ENCODE measurements at places on chromosomes 3 and 15.
A peak's percentile ranks its signal among the peaks of the same experiment; 100 is the strongest.

- no peak overlapping the region for H3K27ac ChIP-seq
- no peak overlapping the region for H3K4me3 ChIP-seq
- H3K36me3 ChIP-seq = no peaks in the 10 kb centered on the region
- no peak for DNase-seq
- H3K27me3 ChIP-seq = no peaks in the 10 kb centered on the region
Measured at GRCh38 chr3:137709011-137709601, 55.0 kb upstream of the SOX14 start.

DNA sequence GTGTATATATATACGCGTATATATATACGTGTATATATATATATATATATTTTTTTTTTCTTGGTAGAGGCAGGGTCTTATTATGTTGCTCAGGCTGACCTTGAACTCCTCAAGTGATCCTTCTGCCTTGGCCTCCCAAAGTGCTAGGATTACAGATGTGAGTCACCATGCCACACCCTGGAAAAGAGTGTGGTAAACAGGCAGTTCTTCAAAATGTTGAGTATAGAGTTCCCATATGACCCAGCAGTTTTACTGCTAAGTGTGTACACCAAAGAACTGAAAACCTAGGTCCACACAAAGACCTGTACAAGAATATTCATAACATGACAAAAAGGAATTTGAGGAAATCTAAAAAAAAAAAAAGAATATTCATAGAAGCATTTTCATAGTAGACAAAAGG lies 71.8 kb upstream of the GCNT3 start:
- H3K27me3 ChIP-seq = no peaks in the 10 kb centered on the region
- no peaks in the 10 kb centered on the region for H3K36me3 ChIP-seq
- H3K4me1 ChIP-seq = no peaks in the 10 kb centered on the region
- H3K27ac ChIP-seq = no peak overlapping the region
- DNase-seq = no peak

DNA sequence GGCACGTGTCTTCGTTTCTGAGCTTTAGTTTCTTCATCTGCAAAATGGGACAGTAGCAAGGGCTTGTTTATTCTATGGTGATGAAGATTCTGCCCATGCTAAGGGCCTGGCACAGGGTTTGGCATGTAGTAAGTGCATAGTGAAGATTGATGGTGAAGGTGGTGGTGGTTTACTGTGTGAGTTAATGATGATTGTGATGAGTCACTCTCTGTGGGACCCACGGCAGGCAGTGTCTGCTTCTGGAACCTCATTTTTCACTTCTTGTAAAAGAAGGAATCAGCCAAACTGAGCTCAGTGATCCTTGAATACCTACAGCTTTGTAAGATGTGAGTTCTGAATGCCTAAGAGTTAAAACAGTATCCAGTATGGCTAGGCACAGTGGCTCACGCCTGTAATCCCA lies 86.2 kb upstream of the LRTM1 start:
- H3K27me3 ChIP-seq = no peaks in the 10 kb centered on the region
- H3K36me3 ChIP-seq = no peaks in the 10 kb centered on the region
- peaks cover 41% of the 10 kb centered on the region for H3K4me1 ChIP-seq
- no peak for DNase-seq

DNA sequence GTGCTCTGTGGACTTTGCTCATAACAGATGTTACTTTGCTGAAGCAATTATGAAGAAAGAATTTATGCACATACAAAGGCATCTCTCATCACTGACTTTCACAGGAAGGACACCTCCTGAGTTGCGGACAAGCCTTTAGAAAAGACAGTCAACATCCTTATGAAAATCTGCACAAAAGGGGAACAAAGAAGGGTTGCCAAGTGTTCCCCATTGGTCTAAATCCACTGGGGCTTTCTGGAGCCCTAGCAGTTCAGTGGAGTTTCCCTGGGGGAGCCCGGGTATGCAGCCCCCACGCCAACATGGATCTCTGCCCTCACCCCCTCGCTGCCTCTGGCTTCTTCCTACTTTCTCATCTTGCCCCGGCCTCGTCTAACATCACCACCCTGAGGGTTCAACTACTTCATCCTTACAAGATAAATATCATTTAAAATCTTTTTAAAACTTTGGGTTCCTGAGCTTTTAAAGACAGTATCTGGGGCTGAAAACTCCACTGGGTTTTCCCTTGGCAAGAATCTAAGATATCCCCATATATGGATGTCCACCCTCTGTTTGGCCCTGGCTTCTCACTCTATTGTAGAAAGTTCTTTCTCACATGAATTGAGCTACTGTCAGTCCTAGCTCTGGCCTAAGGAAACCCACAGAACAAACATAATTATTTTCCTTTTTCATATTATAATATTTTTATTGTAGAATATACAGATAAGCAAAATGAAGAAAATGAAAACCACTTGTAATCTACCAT lies 207.9 kb upstream of the RGMA start:
- no peaks in the 10 kb centered on the region for H3K36me3 ChIP-seq
- no peak overlapping the region for H3K4me3 ChIP-seq
- no peak overlapping the region for H3K27ac ChIP-seq
- no peaks in the 10 kb centered on the region for H3K4me1 ChIP-seq
- peak; percentile 21 for DNase-seq
- no peaks in the 10 kb centered on the region for H3K27me3 ChIP-seq

DNA sequence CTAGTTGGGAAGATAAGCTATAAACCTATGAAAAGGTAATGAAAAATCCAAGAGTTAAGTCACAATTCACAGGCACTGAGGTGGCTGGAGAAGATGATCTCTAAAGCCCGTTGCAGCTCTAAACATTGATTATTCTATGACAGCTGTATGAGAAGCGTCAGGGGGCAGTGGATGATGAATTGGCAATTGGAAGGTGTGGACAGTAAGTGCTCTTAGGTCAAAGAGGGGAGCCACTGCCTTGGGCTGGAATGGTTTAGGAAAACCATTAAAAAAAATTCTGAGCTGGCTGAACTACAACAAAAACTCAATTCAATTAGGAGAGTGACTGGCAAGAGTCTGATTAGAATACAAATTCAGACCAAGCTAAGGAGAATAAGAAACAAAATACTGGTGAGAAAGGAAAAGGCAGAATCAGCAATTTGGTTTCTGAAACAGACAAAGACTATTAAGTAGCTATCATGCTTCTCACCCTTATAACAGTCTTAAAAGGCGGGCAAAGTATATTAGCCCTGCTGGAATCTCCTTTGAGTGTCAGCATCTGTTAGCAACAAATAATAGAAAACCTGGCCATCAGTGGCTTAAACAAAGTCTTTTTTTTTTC lies 8.8 kb upstream of the NMD3 start:
- no peaks in the 10 kb centered on the region for H3K27me3 ChIP-seq
- no peak overlapping the region for H3K27ac ChIP-seq
- DNase-seq = no peak
- H3K36me3 ChIP-seq = no peaks in the 10 kb centered on the region

GRCh38 chr3:110459021-110459420 lies 612.6 kb upstream of the NECTIN3 start:
- no peak overlapping the region for H3K4me3 ChIP-seq
- H3K27ac ChIP-seq = no peak overlapping the region
- H3K4me1 ChIP-seq = no peaks in the 10 kb centered on the region

DNA sequence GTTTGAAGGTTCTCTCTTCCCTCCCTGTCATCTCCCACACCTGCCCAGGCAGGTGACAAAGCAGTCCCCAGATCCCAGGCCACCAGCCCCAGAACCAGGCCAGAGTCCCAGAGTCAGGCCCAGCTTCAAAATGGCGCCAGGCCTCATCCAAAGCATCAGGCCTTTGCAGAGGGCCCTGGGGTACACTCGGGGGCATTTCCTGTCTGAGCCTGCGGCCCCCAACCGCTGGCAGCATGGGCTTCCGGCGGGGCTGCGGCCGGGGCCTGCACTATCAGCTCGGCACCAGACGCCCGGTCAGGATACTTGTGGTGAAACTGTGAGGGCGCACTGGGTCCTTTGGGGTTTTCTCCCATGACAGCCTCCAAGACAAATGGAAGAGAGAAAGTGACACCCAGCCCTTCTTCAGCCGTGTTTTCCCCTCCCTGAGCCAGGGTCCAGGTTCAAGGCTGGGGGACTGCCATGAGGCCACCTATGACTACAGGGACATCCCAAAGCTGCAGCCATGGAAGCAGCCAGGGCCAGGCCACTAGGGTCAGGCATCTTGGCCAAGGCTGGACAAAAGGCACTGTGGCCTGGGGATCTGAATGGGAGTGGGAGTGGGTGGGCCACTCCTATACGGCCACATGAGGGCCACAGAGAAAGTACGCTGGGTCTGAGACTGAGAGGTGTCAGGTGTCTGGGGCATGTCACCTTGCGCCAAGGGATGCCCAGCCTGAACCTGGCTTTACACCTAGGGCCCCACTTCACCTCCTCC lies 33.9 kb downstream of the RPN1 start:
- H3K36me3 ChIP-seq = peaks cover 39% of the 10 kb centered on the region
- no peaks in the 10 kb centered on the region for H3K27me3 ChIP-seq
- H3K4me1 ChIP-seq = peaks cover 21% of the 10 kb centered on the region
- no peak overlapping the region for H3K4me3 ChIP-seq
- H3K27ac ChIP-seq = no peak overlapping the region

DNA sequence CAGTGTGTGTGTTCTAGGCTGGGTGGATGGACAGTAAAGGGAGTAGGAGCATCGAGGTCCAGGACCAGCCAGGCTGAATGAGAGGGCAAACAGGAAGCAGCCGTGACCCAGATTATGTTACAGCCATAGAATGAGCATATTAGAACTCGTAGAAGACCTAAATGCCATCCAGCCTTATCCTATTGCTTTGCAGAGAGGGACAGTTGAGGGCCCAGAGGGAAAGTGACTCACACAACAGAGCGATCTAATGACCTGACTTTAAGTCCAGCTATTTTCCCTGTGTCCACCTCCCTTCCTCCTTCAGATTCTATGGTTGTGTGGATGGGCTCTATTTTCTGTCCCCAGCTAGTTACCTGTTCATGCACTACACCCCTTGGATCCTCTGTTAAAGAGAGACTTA lies 634.1 kb upstream of the TBL1XR1 start:
- H3K27ac ChIP-seq = no peak overlapping the region
- no peak for DNase-seq
- no peaks in the 10 kb centered on the region for H3K36me3 ChIP-seq
- peaks cover 29% of the 10 kb centered on the region for H3K4me1 ChIP-seq
- no peaks in the 10 kb centered on the region for H3K27me3 ChIP-seq

DNA sequence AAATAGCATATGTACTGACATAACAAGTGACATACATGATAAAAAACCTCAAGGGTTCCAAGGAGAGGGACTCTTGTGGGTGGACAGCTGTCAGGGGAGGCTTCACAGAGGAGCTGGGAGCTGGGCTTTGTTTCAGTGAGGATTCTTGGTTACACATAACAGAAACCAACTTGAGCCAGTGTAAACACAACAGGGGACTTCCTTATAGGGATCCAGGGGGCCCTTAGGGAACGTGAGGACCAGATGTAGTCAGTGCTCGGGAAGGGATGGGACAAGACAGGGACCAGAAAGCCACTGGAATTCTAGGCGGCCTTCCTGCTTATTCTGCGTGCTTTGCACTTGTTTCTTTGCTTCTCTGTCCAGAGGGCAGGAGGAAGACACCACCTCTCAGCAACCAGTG lies 34.9 kb downstream of the SNAPC5 start:
- H3K4me3 ChIP-seq = no peak overlapping the region
- no peak overlapping the region for H3K27ac ChIP-seq
- no peaks in the 10 kb centered on the region for H3K36me3 ChIP-seq
- DNase-seq = no peak

DNA sequence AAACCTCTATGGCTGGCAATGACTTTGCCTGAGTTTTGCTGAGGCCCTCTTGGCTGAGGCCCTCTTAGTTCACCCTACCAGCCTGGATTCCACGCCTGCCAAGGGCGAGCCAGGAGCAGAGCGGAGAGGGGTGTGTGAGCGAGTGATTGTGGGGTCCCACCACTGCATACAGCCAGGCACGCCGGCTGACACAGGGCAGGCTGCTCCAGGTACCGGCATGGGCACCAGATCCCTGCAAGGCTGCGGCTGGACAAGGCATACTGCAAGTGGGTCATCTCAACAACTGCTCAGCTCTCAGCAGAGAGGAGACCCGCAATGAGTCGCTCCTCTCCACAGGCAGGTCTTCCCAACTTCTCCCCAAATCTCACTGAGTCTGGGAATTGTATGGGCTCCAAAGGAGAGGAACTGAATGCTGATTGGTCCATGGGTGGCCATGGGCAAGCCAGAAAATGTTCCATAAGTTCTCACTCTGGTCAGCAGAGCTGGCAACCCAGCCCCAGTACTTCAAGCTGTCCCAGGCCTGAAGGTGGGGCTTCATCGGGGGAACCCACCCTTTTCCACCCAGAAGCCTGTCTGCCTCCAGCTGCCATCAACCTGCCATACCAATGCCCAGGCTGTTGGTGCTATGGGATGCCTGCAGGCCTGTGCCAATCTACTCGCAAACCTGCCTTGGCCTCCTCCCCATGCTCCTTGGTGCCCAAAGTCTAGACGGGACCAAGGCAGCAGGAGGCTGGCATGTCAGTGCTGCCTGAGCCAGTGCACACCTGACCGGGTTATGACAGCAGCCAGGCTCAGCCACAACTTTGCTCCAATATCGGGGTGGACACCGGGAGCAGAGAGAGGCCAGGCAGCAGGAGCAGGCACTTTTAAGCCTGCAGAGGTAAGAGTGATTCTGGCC lies 1273.6 kb upstream of the GBE1 start:
- H3K27ac ChIP-seq = no peak overlapping the region
- no peak overlapping the region for H3K4me3 ChIP-seq

DNA sequence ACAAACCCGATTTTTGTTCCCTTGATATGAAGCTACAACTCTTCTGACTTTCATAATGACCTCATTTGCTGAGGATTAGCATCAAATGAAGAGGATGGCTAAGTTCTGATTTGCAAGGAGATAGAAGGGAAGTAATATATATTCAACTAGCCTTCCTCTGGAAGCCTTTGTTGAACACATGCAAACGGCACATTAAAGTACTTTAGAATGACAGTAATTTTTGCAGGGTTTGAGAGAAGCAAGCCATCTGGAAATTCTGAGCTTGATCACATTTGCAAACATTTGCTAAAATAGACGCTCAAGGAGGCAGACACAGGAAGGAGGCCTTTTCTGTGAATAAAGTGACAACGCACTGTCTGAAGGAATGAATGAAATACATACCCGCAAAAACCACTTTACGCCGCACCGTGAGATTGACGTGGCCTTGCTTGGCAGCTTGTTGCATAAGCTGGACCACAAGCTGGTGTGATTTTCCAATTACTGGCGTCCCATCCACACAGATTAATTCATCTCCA lies 657.2 kb downstream of the MAGI1 start:
- H3K27ac ChIP-seq = no peak overlapping the region
- no peak for DNase-seq
- H3K4me3 ChIP-seq = no peak overlapping the region
- no peaks in the 10 kb centered on the region for H3K27me3 ChIP-seq
- H3K4me1 ChIP-seq = no peaks in the 10 kb centered on the region
- no peaks in the 10 kb centered on the region for H3K36me3 ChIP-seq

- no peak for DNase-seq
- H3K27ac ChIP-seq = no peak overlapping the region
- H3K4me3 ChIP-seq = no peak overlapping the region
- no peaks in the 10 kb centered on the region for H3K27me3 ChIP-seq
Measured at GRCh38 chr3:132840201-132840700, 118.0 kb upstream of the NPHP3 start.

- H3K27me3 ChIP-seq = no peaks in the 10 kb centered on the region
- H3K27ac ChIP-seq = no peak overlapping the region
- H3K4me1 ChIP-seq = peaks cover 17% of the 10 kb centered on the region
- no peak overlapping the region for H3K4me3 ChIP-seq
- H3K36me3 ChIP-seq = no peaks in the 10 kb centered on the region
Measured at GRCh38 chr15:58538225-58538727, 106.5 kb downstream of the LIPC start.

GRCh38 chr15:27550635-27551034 lies 548.5 kb downstream of the OCA2 start:
- H3K27ac ChIP-seq = no peak overlapping the region
- no peaks in the 10 kb centered on the region for H3K4me1 ChIP-seq
- H3K27me3 ChIP-seq = no peaks in the 10 kb centered on the region
- DNase-seq = no peak
